ENCODE measurements at places on chromosomes 1 and 21. TPM values are rescaled to one million over a fixed set of nuclear protein-coding genes. Genes with fewer than 3 reads are reported as not detected.

DNA sequence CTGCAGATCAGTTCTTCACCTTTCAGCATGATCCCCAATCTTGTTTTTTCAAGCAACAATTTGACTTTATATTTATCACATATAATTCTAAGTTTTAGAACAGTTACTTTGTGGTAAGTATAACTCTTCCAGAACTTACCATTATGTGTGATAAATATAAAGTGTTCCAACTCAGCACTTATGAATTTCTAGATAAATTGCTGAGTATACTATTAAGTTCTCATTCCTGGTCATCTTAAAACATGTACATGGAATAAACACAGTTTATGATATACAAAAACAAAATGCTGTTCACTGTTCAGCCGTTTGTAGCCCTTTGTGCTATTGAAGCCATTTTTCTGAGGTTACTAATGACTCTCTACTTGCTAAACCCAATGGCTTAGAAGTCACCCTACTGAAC is 5.1 kb upstream of the XPR1 start:
- no peak for DNase-seq

DNA sequence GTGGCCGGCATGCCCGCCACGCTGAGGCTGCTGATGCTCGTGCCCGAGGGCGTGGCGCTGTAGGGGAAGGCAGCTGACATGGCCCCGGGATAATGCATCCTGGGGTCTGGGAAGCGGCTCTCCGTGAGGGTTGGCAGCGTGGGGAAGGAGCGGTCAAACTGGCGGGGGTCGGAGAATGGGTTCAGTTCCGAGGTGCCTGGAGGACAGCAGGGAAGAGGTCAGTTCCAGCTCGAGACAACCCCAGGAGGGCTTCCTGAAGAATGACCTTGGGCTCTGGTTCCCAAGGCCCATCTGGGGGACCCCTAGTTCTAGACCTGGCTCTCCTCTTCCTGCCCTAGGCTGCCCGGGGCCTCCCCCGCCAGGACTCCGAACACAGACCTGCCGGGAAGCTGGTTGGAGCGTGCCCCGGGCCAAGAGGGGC is 27.6 kb downstream of the RUNX3 start:
- no peak for DNase-seq

DNA sequence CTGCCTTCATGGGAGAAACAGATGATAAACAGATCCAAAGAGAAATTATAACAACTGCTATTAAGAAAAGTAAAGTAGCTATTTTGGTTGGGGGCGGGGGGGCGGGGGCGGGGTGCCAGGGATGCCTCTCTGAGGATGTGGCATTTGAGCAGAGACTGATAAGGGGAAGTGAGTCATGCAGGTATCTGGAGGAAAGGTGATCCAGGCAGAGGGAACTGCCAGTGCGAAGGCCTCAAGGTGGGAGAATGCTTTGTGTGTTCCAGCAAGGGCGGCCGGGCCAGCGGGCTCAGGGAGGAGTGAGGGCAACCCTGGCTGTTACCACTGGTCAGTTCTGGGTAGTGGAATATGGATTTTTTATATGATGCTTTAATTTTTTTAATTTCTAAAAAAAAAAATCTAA is 7.0 kb upstream of the TNFRSF1B start:
- no peak for DNase-seq

- DNase-seq = no peak
Observed at GRCh38 chr1:13550663-13551062, 33.0 kb upstream of the PDPN start.

CAMSAP2 gene
- total RNA-seq = 19.5 TPM

DNA sequence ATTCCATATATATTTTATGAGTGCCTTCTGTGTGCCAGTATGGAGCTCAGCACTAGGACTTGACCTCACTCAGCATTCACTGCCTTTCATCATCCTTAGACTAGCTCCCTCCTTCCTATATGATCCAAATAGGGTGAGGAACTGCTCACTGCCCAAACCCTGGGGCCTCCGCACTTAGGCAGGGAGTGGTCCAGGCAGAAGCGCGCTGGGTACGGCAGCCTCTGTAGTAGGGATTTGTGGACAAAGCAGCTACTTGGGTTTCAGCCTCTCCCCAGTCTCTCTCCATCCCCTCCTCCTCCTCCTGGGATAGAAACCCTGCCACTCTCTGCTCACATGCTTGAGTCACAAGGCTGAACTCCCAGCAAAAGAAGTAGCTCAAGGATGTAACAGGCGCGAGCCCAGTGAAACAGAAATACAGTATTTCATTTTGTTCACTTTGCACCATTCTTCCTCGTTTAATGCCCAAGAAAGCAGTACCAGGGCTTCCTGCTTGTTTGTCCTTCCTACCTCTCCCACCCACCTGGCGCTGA is 32.9 kb downstream of the PLEKHA6 start:
- DNase-seq = no peak

DNA sequence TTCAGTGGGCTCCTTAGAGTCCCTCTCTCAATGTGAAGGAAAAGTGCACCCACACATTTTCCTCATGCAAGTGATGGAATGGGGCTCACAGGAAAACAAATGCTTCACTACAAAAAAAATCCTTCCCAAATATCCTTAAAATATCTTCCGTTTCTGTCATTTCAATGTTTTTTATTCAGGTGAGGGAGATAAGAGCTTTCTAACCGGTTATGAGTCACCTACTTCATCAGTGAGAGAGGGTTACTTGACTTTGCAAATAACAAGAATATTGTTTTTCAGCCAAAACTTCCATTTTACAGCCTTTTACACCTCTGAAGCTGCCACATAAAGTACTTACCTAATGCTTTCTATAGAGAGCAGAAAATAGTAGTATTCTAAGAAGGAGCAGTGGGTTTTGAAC is 98.3 kb upstream of the CD55 start:
- DNase-seq = no peak

GRCh38 chr1:66250478-66250877 is 283.5 kb upstream of the SGIP1 start:
- DNase-seq = no peak

DNA sequence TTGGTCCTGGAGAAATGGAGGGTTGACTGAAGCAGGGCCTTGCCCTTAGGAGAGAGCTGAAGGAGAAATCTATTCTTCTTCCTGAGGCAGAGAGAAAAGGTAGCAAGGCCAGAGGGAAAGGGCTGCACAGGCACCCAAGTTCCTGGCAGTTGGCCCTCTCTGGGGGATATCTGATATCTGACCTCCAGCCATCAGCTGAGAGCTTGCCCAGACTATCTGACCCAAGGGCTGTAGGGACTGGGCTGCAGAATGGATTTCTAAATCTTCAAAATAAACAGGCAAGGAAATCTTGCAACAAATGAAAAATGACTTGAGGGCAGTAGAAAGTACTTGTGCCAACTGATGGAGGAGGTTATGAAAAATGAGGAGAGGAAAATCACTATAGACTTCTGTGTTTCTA is 498 bp upstream of the CLCA2 start:
- DNase-seq = no peak

GRCh38 chr21:39874759-39875158 is 7.5 kb downstream of the PCP4 start:
- no peak for DNase-seq
